ENCODE measurements at places on chromosomes 11 and 22. TPM values are rescaled to one million over a fixed set of nuclear protein-coding genes. Genes with fewer than 3 reads are reported as not detected.
A peak's percentile ranks its signal among the peaks of the same experiment; 100 is the strongest.

Gene PHRF1
- 69.4 TPM for total RNA-seq

Gene LDHAL6A
- total RNA-seq = not detected

Gene FAM83F
- 4.9 TPM for total RNA-seq

GRCh38 chr22:50526834-50527801 is 1.7 kb upstream of the SCO2 start:
- peak overlapping the region; percentile 66 for H3K4me3 ChIP-seq
- peaks cover 4% of the 10 kb centered on the region for H3K27me3 ChIP-seq
- peak; percentile 32 for DNase-seq
- peaks cover 67% of the 10 kb centered on the region for H3K4me1 ChIP-seq

- H3K36me3 ChIP-seq = no peaks in the 10 kb centered on the region
- H3K27ac ChIP-seq = no peak overlapping the region
- H3K27me3 ChIP-seq = no peaks in the 10 kb centered on the region
- no peaks in the 10 kb centered on the region for H3K4me1 ChIP-seq
- H3K4me3 ChIP-seq = no peak overlapping the region
Observed at GRCh38 chr22:19669570-19669969, 44.7 kb upstream of the SEPTIN5 start.

DNA sequence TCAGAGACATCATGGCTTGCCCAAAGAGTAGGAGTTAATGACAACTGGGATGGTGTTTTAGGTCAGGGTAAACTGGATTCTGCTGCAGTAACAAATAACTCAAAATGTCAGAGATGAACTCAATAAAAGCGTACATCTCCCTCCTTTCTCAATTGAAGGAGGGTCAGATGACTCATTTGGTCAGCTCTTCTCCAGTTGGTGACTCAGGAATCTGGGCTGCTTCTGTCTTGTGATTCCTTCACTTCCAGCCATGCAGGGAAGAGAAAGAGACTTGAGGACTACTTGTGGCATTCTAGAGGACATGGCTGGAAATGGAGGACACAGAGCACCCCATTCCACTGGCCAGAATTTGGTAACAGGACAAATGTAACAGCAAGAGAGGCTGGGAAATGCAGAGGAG is 3.2 kb upstream of the SYT13 start:
- no peak overlapping the region for H3K27ac ChIP-seq
- no peak overlapping the region for H3K4me3 ChIP-seq
- H3K4me1 ChIP-seq = no peaks in the 10 kb centered on the region
- H3K36me3 ChIP-seq = no peaks in the 10 kb centered on the region
- H3K27me3 ChIP-seq = peaks cover 5% of the 10 kb centered on the region
- no peak for DNase-seq

DNA sequence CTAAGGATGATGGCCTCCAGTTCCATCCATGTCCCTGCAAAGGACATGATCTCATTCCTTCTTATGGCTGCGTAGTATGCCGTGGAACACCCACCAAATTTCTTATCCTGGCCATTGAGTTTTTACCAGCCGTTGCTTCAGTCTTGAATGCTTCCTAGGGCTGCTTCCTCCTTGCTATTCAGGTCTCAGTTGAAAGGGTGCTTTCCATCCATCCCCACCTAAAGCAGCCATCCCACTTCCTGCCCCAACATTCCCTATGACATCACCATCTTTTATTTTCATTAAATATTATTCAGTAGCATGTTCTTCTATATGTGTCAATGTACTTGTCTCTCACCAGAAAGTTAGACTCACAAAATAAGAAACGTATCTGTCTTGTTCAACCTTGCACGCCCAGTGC is 40.7 kb upstream of the SLN start:
- H3K4me3 ChIP-seq = no peak overlapping the region
- no peaks in the 10 kb centered on the region for H3K4me1 ChIP-seq
- no peak overlapping the region for H3K27ac ChIP-seq
- H3K36me3 ChIP-seq = no peaks in the 10 kb centered on the region

DNA sequence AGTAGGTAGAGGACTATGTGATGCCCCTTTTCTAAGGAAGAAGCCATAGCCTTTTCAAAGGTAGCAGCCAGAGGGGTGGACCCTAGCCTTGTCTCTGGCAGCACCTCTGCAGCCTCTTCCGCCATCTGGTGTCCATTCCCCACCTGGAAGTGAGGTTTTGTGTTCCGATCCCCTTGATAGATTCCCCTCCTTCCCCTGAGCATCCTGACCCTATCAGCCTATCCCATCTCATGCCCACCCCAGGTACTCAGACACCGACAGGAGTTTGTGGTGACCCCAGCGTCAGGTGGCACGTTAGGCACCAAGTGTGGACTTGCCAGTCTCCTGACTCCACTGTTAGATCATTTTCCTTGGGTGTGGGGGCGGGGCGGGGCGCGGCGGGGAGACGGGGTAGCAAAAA is 398 bp upstream of the FAM89B start:
- H3K27ac ChIP-seq = peak overlapping the region; percentile 100
- no peaks in the 10 kb centered on the region for H3K36me3 ChIP-seq
- H3K4me1 ChIP-seq = peaks cover 29% of the 10 kb centered on the region
- DNase-seq = no peak
- peak overlapping the region; percentile 83 for H3K4me3 ChIP-seq

Measured in T-cell (primary cell).